ENCODE measurements at places on chromosomes 4 and X.

GRCh38 chrX:28586286-28586685 lies 960 bp upstream of the IL1RAPL1 start:
- no peak for DNase-seq

DNA sequence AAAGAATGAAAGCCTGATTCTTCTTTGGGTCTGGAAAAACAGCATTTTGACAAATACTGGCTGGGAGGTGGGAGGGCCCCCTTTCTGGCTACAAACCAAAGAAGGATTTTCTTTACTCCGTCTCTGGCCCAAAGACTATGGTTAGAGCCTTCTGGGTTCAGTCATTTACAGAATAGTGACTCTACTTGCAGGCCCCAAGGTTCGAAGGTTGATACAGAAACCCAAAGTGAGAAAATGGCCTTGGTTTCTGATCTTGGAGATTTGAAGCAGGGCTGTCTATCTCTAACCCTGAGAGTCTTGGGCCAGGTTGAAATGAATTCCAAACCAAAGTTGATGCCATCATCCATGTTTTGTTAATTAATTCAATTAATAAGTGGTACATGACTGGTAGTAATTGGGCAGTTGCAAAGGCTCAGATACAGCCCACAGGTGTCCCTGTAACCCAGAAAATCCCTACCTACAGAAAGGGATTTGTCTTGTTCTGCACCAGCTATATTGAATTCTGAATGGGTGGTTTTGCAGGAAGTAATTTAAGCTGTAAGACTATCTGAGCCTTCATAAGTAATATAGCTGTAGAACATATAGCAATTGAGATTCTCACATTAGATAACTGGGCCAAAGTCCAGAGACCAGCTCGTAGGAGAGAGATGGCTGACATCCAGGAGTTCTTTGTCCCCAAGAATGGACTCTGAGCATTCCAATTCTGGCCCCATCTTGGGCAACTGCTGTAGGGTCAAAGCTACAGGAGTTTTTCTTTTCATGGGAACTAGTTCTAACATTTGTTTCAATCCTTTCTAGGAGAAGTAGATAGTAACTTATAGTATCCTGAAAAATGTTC lies 34.5 kb downstream of the CHRNA9 start:
- no peak for DNase-seq

DNA sequence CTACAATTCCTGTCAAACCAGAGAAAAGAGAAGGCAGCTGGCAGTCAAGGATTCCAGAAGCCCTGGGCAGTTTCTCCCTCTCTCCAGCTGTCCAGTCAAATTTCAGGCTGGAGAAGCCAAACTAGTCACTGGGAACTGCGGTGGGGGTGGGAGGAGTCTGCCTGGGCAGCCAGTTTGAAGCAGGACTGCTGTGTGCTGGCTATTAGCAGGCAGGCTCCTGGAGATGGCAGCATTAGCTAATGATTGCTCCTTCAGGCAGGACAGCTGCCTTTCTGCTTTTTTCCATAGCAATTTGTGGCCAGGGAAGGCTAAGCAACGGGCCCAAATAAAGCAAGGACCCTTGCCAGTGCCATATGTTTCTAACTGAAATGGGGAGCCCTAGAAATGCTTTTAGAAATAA lies 44.7 kb upstream of the FGF13 start:
- DNase-seq = no peak

- no peak for DNase-seq
Measured at GRCh38 chr4:609400-610050, 15.8 kb upstream of the PDE6B start.

- no peak for DNase-seq
Measured at GRCh38 chrX:16671005-16671404, 21.0 kb downstream of the S100G start.

GRCh38 chr4:91527056-91527455 lies 776.7 kb upstream of the GRID2 start:
- DNase-seq = no peak

- DNase-seq = no peak
Measured at GRCh38 chr4:17921451-17921850, 100.1 kb downstream of the LCORL start.

GRCh38 chr4:142850478-142850877 lies 4.4 kb upstream of the INPP4B start:
- no peak for DNase-seq

DNA sequence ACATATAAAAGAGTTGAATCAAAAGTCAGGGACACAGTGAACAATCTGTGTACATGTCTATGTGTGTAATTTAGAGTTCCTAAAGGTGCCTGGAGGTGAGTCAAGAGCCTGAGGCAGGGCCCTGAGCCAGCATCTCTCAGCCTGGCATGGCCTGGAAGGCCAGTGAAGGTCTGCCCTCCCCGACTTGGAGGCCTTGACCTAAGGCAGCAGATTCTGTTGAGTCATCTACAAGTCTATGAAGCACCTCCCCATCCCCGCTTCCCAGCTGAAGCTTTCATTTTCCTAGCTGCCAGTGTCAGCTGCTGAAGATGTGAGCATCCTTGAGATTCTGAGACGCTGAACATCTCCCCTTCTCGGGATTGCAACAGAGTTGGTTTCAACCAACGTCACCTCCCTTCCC lies 583.9 kb downstream of the BCOR start:
- DNase-seq = no peak

DNA sequence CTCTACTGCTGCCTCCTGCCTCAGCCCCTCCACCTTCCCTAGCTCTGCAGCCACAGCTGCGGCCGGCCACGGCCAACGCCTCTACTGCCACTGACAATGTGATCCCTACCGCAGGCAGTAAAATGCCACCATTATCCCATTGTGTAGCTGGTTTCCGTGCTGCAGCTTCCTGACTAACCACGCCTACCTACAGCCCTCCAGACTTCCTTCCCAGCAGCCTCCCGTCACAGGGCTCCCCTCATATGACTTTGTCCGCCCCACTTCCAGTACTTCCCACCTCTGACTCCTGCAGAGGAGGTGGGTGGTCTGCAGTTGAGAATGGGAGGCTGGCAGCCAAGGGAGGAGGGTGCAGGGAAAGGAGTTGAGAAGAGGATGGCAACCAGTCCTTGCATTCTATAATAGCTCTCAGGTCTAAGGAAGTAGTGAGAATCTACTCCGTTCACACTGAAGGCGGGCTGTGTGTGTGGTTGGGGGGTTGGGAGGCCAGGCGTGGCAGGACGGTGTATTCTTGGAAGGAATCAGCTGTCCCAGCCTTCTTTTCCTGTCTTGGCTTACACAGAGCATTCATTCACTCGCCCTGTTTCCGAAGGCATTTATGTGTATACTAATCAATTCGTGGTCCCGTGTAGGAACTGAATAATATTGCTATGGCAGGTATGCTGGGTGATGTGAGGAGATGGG lies 33.1 kb upstream of the USP51 start:
- DNase-seq = no peak

DNA sequence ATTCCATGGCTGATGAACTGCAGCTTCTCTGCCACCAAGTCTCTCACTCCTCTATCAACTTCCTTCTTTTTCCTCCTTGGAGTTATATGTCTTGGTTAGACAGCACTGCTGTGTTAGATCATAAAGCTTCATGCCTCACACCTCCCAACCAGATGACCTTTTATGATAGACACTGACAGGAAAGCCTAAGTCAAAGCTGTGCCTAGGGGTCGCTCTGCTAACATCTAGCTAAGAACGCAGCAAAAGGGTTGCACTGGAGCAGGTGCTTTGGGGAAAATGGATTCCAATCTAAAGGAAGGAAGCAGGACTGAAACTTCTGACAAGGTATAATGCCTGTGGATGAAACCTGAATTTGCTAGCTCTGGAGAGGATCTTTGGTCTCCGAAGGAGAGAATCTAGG lies 509.7 kb downstream of the SMARCA1 start:
- DNase-seq = no peak

- no peak for DNase-seq
Measured at GRCh38 chrX:70916754-70917153, 8.2 kb upstream of the TEX11 start.

Measured in stimulated activated CD8-positive, alpha-beta memory T cell treated with anti-CD3 and anti-CD28 coated beads, Interleukin-2, amount 100 ng/mL, for 1 hour (primary cell).